Fibroblast of skin of right biceps (primary cell): ENCODE measurements at places on chromosomes 7 and 10.

DNA sequence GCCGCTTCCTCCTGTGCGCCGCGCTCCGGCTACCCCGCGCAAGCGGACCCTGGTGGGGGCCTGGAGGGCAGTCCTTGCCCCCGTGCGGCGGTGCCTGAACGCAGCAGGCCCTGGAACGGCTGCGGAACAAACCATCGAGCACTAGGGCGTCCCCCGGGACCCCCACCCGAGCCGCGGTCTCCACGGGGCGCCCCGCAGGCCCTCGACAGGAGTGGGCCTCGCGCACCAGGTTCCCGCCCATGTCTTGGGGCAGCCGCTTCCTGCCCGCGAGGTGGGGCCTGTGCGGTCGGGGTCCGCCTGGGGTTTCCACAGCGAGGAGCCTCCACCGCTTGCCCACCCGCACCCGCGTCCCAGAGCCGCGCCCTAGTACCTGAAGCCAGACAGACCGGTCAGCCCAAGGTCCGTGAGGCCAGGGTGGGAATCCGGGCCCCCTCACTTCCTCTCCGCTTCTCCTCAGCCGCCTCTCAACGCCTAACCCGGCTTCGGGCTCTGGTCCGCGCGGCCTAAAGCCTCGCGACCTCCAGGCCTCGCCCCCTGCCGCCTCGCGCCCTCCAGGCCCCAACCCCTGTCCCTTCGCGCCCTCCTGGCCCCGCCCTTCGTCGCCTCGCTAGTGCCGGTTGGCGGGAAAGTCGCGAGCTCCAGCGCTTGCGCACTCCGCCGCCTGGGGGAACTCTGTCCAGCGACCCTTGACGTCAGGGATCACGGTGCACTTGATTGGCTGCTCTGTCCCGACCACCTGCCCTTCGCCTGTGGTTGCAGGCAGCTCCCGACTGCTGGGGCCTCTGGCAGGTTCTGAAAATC is 7.0 kb upstream of the GBX1 start:
- peak; percentile 10 for DNase-seq

DNA sequence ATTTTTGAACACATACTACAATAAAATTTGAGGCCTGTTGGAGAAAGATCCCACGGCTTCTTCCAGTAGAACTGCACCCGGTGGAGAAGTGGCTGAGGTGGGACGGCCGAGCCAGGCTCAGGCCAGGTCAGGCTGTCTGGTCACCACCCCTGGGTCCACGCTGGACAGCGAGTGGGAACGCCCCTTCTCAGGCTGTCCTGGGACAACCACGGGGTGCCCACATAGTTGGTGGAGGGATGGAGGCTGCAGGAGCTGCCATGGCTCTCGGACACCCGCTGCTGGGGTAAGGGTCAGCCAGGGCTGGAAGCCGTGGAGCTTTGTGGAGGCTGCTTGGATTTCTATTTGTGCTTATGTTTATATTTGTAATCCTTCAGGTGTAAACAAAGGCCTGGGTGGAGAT is 206.5 kb downstream of the DNAJB6 start:
- DNase-seq: no peak

DNA sequence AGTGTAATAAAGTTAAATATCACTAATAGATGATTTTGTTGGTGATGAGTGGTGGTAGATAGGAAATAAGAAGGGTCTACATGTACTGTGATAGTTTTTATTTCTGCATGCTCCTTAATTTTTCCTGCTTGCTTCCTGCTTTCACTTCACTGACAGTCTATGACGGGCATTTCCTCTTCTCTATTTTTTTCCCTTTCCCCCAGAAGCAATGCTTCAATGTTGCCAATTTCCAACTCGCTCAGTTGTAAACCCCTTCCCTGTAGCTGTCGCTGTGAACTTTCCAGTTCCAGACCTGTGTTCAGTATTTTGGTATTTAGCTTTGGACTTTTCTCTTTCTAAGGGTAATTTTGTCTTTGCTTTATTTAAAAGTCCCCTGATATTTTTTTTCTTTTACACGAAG is 123.5 kb upstream of the AGR3 start:
- no peak for DNase-seq

DNA sequence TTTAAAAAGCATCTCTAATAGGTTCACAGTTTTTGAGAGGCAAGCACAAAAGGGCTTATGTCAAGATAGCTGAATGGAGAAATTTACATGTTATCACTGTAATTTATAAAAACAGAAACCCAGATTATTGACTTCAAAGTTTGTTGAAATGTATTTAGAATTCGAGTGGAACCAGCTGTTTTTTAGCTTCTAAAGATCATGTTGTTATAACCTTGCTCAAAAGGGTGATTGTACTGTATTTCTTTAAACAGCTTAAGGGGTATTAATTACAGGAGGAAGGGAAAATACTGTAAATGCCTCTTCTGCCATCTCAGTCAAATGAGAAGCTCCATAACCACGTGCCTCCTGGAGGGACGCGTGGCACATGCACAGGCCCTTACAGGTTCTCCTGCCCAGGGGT is 156.2 kb upstream of the MGMT start:
- DNase-seq: no peak

DNA sequence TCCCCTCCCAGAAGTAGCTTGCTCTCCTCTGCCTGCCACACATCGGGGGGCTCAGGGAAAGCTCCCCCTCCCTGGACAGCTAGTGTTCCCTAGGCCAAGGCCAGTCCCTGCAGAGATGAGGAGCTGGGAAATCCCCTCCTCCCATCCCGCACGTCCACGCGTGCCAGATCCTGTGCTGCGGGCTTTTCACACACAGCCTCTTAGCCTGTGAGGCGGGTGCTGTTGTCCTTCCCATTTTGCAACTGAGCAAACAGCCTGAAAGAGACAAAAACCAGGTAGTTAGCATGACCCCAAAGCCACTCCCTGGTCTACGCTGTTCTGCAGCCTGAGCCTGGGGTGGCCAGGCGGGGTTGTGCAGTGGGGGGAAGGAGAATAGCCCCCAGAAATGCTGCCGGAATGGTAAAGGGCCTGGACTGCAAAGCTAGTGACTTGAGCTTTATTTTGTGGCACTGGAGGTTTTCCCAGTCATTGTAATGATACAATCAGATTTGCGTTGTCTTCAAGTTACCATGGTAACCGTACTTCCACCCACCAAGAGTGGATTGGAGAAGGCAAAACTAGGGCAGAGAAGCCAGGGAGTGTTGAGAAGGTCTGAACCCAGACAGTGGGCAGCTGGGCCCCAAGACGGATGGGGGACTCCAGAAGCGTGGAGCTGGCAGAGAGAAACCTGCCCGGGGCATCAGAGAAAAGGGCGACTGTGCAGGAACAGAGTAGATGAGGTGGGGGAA is 98.6 kb upstream of the KCTD7 start:
- DNase-seq: no peak

DNA sequence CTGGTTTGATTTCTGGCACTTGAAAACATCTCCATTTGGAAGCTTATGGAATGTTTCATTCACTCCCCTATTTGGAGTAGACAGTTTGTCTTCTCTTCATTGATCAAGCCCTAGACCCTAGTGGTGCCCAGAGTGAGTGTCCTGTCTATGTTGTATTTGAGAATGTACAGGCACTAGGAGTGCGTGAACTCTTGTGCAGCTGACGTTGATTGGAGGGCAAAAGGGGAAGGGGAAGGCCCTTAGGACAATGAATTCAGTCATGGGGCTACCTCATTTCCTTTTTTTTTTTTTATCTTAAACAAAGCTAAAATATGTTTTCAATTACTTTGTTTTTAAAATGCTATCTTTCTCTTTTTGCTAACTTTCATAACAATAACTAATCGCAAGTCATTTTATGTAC is 66.5 kb downstream of the ADD3 start:
- DNase-seq: peak; percentile 27

DNA sequence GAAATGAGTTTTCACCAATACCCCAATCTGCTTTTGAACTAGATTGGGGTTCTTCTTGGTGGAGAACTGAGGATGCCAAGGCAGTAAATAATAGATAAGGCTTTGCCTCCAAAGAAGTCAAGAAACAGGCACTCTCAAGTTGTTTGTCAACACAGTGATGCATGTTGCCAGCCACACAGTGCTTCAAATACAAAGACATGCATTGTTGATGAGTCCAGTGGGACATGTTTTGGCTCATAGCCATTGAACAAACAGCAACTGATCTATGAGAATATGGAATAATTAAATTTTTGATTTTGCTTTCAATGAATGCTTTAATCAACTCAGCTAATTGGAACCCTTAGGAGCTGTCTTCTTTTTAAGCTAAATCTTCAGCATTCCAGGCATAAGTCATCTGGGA is 346.4 kb downstream of the THSD7A start:
- DNase-seq: no peak

DNA sequence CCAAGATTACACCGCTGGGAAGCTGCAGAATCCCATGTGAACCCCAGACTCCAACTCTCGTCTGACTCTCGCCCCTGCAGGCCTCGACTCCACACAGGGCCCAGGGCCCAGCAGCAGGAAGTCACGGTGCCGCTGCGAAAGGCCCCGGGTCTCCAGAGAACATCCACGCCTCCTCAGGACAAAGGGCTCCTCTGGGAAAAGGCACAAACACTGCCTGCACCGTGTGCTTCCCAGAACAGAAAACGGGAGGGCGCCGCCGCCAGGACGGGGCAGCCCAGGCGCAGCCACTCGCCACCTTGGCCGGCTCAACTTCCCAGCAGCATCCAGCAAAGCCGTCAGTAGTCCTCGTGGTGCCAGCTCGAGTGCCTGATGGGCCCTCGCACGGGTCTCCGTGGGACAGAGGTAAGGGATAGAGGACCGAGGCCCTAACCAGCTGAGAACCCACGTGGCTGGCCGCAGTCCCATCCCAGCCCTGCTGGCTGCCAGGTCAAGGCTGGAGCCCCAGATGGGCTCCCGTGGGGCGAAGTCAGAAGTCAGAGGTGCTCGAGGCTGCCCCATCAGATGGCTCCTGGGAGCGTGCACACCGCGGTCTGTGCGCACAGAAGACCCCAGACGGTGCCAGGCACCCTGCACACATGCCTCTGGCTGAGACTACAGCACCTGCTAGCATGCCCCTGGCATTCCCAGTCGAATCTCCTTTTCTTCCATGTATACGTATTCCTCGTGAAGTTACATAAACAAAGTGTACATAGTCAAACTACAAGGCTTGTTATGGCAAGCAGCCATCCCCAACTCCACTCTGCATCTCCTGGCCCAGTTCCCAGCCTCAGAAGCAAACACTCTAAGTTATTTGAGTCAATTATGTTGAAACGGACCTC is 60.2 kb downstream of the MAD1L1 start:
- DNase-seq: peak; percentile 95

DNA sequence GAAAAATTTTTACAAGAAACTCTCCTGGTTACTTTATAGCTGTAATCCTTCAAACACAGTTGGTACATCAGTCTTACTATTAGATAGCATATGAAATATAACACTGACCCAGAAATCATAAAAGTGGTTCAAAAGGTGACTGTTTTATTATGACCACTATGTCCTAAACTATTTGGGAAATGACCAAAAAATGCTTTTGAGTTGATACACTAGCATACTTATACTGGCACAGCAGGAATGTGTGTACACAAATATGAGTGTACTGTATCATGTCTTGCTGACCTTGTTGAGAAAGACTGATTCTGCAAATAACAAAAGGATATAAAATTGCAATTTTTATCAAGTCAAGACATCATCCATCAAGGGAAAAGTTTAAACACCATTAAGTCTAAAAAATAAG is 24.3 kb downstream of the CSTF2T start:
- DNase-seq: no peak

- DNase-seq: no peak
Measured at GRCh38 chr10:95332666-95333249, 42.0 kb upstream of the PDLIM1 start.

- no peak for DNase-seq
Measured at GRCh38 chr7:96832092-96832662, 122.5 kb upstream of the SEM1 start.

GRCh38 chr10:127937069-127937468 is 30.2 kb downstream of the PTPRE start:
- DNase-seq: no peak

GRCh38 chr7:98196706-98197605 is 14.3 kb upstream of the BHLHA15 start:
- no peak for DNase-seq

DNA sequence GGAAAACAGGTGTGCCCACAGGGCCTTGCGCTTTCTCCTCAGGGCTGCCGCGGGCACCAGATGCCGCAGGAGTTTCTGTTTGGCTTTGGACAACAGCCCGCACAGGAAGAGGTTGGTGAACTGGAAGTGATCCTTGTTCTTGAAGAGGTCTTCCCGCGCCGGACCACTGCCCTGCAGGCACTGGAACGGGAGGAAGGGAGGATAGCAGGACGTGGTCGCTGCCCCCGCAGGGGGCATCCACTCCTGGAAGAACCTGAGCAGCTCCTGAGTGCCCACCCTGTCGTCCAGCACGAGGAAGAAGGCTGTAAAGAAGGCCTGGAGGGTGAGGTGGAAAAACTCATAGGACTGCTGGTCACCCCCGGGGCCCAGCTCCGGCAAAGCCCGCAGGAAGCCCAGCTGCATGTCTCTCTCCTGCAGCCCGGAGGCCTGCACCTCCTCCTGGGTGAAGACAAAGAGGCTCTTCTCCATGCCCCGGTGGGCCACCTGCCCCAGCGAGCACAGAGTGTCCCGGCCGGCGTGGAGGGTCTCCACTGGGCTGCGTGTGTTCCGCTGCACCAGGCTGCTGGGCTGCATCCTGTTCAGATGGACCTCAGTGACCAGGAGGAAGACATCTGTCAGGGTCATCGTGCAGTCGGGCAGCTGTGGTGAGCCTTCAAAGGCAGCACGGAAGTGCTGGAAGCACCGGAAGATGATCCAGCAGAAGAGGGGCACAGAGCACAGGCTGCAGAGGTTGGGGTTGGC is 26.9 kb downstream of the NOD1 start:
- DNase-seq: no peak

- DNase-seq: peak; percentile 40
Measured at GRCh38 chr7:68306692-68307107, 1291.6 kb upstream of the AUTS2 start.

- peak; percentile 34 for DNase-seq
Measured at GRCh38 chr10:29794776-29795611, 160.2 kb upstream of the SVIL start.
